Eye (tissue), 1 donor: ENCODE measurements at places on chromosomes 6 and 20.

DNA sequence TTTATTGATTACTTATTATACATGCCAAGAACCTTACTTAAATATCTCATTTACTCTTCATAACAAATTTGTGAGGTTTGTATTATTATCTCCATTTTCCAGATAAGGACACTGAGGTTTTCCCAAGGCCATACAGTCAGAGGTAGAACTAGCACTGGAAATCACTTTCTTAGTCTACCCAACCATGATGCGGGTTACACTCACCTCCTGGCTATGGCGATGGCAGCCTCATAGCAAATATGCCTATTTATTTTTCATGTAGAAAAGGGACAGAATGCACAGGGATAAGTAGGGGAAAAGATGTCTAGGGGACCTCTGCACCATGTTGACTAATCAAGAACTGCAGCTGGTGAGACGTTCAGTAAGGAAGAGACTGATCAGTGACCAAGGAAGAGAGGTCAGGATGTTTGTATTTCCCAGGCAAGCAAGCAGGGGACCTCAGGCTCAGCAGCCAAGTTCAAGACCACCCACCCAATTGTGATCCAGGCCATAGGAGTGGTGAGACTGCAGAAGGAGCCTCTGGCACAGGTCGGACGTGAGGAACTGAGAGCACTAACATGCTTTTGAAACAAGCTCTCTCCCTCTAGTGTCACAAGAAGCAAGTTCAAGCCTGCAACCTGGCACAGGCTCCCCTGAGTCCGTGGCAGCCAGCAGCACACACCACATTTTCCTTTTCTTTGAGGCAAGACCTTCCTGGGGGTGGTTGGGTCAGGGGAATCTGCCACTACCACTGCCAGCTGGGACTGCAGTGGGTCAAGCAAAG, 97.8 kb downstream of the GMPR start:
- DNase-seq, result no peak

- DNase-seq, result no peak
Observed at GRCh38 chr6:131058236-131058635, 4.8 kb downstream of the EPB41L2 start.

GRCh38 chr6:3617681-3618311, 133.7 kb downstream of the PXDC1 start:
- no peak for DNase-seq

DNA sequence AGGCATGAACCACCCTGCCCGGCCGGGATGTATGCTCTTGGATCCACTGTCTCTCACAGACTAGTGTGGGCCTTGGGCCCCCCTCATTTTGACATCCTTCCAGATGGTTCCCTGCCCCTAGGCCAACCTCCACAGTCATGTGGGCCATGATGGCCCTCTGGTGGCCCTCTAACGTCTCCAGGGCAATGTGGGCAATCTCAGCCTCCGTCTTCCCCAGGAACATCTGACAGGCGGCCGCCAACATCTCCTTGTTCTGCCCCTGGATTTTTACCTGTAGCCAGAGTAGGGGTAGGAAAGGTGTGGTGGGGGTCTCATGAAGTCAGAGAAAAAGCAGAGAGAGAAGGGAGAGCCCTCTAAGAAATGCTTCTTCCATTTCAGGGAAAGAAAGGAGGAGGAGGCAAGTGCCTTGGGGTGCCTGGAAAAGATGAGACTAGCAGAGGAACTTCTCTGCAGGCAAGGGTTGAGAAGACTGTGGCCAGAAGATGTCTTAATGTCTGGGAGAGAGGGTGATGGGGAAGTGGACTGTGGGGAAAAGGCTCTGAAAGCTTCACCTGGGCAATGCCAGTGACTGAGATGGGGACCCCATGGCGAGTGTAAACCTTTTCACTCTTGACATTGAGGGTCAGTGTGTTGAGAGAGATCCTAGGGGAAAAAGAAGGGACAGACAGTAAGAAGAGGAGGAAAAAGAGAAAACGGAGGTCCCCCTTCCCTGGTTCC, 1.3 kb downstream of the FLOT1 start:
- DNase-seq, result no peak

GRCh38 chr20:63498960-63499337, at the start of gene EEF1A2:
Gene EEF1A2, minus strand, starts transcription at chr20:63499083. Its CDS starts 1,320 bp downstream, at chr20:63497763.
- DNase-seq, result no peak

GRCh38 chr6:11929241-11929835, 82.8 kb upstream of the HIVEP1 start:
- no peak for DNase-seq

DNA sequence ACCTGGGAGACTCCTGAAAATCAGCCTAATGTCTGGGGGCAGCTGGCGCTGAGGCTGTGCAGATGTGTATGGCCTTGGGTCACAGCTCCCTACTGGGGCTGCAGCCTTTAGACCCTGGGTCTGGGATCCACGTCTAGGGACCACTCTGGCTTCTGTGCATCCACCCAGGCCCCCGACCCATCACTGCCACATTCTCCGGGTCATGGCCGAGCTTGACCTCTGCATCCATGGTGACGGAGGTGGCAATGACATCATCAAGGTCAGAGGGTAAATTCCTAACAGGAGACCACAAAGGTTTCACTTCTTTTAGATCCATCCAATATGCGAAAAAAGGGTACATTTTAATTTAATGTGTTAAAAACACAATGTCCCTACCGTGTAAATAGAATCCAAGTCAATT, 14.5 kb upstream of the PCMTD2 start:
- no peak for DNase-seq

DNA sequence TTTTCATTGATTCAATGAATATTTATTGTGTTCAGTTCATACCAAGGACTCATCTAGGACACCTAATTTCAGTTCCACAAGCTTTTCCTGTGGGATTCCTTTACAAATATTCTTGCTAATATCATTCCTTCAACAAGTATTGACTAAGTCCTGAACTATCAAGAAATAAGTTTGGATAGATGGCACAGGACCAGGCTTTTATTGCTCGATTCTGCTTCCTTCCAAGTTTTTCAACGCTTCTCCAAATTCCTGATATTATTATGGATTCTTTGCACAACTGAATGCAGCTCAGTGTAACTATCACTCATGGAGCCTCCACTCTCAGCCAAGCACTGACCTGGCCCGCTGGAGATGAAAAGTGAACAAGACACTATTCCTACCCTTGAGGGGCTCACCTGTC, 32.7 kb upstream of the COL21A1 start:
- DNase-seq, result peak; percentile 23

GRCh38 chr6:14190191-14190928, 72.8 kb downstream of the CD83 start:
- peak; percentile 61 for DNase-seq

DNA sequence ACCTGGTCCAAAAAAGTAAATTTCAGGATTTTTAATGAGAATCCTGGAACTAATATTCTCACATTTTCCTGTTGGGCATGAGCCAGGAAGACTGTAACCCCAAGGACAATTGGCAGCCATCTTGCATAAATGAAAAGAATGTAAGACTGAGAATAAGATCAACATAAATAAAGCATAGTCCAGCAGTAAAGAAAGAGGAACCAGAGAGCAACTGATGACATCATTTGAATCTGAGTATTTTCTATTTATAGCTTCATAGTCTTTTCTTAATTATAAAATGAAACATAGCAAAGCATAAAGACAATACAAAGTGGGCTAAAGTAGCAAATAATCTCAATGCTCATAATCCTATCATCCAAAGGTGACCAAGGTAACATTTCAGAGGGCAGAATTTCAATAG, 26.6 kb upstream of the FBXL4 start:
- DNase-seq, result no peak

DNA sequence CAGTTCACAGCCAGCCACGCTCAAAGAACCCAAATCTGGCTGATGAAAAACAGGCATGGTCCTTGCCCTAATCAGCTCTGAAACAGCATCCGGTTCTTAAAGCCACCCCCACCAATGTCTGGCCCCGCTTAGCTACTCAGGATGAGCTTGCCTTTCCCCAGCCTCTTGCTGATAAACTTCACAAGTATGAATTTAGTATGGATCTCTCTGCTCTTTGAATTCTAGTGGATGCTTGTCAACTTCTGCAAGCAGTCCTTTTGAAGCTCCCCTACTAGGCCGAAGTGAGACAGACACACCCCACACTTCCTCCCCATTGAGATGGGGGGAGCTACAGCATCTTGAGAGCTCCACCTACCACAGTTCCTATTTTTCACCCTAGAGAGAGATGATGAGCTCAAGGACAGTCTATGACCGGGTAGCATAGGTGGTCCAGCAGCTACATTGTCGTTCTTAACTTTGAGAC, 36.7 kb downstream of the EBF4 start:
- no peak for DNase-seq

DNA sequence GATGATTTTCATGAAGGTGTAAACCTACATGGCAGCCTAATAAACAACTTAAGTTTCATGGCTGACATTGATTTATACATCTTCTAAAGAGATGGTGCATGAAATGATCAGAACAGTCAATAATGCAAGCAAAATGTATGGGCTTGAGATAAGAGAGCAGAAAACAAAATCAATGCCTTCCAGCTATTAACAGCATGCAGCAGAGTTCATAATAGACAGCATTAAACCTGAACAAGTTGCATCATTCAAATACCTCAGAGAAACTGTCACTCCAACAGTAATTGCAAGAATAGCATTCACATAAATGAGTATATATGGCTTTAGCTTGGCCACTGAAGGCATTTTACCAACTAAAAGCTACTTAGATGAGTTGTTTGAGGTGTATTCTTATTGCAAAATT, 319.6 kb upstream of the ARID1B start:
- peak; percentile 46 for DNase-seq

GRCh38 chr6:158153576-158153975, 14.5 kb downstream of the SERAC1 start:
- DNase-seq, result no peak

DNA sequence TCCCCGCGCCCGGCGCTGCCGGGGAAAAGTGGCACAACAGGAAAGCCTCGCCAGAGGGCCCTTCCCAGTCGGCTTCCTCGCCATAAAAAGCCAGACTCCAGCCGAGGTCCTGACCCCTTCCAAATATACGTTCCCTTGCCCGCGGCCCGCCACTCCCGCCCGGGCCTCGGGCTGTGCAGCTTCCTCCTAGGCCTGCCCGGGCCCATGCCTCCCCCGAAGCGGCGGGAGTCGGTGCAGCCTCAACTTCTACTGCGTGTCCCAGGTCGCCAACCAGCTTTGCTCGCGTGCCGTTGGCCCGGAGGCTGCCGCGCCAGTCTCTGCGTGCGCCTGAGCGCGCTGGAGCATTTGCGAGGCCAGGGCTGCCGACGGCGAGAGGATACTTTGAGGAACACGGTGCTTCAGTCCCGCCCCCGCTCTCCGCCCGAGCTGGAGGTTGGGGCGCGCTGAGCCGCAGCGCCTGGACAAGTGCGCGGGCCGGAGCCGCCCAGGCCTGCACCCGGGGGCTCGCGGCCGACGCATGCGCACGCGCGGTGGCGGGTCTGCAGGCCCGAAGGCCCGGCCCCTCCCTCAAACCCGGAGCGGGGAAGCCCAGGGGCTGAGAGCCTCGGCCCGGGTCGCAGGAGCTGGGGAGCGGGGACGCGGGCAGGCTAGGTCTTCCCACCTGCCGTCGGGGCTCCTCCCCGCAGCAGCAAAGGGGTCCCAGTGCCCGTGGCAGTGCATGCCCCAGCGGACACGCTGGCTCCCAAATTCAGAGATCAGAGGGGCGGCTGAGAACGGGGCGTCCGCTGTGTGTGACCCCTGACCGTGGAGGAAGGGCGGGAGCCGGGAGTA, 10.2 kb downstream of the FOXC1 start:
- DNase-seq, result peak; percentile 74

- no peak for DNase-seq
Observed at GRCh38 chr6:157020398-157020797, 243.2 kb downstream of the ARID1B start.

GRCh38 chr20:23490817-23491216, at the start of gene CST8:
Gene CST8, plus strand, starts transcription at chr20:23491117. Its CDS starts 551 bp downstream, at chr20:23491668.
- DNase-seq, result no peak

DNA sequence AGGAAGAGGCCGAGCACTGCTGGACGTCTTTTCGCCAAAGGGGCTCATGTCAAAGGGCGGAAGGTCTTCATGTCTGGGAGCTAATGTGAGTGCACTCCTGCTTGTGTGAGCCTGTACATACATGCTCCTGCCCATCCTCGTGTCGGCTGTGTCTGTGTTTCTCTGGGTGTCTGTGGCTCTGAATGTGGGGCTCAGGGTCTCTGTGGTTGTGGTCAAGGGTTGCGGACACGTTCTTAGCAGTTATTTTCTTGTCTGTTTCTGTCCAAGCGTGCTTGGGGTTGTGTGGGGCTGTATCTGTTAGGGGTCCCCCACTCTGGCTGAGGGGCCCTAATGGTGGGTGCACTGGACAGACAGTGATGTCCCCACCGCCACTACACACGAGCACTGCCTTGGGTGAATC, 2.9 kb downstream of the AVP start:
- no peak for DNase-seq

DNA sequence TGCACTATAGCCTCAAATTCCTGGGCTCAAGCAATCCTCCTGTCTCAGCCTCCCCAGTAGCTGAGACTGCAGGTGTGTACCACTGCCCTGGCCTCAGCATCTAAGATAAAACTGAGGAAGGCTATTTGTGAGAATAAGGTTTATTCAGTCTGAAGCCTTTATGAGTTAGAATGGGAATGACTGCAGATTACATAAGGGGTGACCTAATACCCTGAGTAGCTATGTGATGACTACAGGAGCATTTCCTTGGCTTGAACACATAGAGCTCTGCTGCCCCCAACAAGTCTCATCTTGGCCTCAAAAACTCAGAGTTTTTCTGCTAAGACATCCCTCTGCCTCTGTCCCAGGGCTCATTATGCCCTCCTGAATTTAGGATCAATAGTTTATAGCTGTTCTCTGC, 7.6 kb downstream of the GSS start:
- DNase-seq, result no peak

- no peak for DNase-seq
Observed at GRCh38 chr6:150304429-150304828, 64.4 kb upstream of the IYD start.

DNA sequence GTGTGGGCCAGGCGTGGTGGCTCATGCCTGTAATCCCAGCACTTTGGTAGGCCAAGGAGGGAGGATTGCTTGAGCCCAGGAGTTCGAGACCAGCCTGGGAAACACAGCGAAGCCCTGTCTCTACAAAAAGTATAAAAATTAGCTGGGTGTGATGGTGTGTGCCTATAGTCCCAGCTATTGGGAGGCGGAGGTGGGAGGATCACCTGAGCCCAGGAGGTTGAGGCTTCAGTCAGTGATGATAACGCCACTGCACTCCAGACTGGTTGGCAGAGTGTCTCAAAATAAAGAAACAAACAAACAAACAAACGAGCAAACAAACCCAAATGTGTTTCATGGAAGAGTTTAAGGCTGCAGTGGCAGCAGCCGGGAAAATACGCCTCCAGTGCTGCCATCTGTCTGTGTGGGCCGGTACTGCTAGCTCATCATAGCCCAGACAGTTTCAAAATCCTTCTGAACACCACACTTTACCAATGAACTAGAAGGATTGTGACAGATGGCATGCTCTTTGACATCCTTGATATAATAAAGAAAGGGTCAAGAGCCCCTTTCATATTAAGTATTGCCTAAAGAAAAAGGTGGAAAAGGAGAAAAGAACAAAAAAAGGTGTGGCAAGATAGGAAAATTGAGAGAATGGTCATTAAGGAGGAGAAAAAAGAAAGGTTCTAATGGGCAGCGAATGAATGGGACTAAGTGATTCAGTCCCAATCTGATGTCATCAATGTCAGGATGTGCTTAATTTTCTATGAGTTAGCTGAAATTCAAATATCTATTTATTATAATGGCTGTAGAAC, 298.6 kb downstream of the SYNE1 start:
- DNase-seq, result peak; percentile 63
